Stimulated activated CD8-positive, alpha-beta memory T cell treated with anti-CD3 and anti-CD28 coated beads, Interleukin-7, amount 100 ng/mL, for 1 hour (primary cell): ENCODE measurements at places on chromosomes 1 and 21.

- DNase-seq, result no peak
Observed at GRCh38 chr1:93324486-93325464, 20.9 kb upstream of the DR1 start.

GRCh38 chr21:41953831-41954653 lies at the start of gene C2CD2:
TSS of gene C2CD2 (minus strand) at chr21:41954018. CDS start at chr21:41953648, 370 bp downstream.
- no peak for DNase-seq

DNA sequence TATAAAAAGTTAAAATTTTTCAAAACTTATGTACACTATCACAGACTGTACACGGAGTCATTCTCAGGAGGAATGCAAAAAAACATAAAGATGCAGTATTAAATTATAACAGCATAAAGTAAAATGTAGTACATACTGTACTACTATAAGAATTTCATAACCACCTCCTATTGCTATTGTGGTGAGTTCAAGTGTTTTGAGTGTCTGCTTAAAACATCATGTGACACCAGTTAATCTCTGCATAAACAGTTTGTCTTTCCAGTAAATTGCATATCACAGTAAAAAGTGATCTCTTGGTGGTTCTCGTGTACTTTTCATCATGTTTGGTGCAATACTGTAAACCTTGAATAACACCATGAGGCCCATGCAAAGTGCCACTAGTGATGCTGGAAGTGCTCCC lies 45.2 kb downstream of the SDCCAG8 start:
- DNase-seq, result no peak

GRCh38 chr1:206723805-206724472 lies 39.2 kb downstream of the MAPKAPK2 start:
- no peak for DNase-seq

- no peak for DNase-seq
Observed at GRCh38 chr1:230054092-230054749, 12.8 kb upstream of the GALNT2 start.

DNA sequence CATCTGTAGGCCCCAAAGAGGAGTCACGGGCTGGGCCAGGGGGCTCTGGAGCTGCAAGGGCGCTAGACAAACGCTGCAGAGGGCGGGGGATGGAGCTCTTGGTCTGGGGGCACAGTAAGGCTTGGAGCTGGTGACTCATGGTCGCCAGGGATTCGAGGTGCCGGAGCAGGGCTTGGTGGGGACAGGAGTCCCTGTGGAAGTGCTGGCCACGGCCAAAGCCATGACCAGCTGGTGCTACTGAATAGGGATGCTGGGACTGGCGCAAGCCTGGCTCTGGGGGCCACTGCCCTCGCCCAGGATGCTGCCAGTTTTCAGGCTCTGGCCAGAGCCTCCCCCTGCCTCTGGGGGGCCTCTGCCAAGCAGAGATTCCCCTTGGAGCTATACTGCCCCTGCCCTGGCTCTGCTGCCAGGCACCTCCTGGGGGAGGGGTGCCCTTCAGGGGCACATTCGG lies 25.2 kb downstream of the SPOCD1 start:
- DNase-seq, result no peak

GRCh38 chr21:37338671-37339551 lies 27.7 kb upstream of the DYRK1A start:
- DNase-seq, result no peak

DNA sequence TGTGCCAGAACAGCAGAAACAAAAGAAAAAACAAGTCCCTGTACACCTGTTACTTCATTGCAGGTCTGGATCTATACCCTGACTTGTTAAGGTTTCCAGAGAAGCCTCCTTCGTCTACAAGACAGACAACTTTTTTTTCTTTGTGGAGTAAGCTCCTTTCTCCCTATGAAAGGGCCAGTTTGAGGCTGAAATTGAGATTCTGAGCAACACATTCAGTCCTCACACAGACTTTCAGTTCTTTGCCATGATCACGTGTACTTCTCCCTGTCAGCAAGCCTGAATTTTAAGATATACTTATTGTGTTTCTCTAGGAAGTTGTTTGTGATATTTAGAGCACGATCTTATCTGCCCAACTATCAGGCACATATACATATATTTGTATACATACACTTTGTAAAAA lies 374.0 kb downstream of the NTNG1 start:
- no peak for DNase-seq

DNA sequence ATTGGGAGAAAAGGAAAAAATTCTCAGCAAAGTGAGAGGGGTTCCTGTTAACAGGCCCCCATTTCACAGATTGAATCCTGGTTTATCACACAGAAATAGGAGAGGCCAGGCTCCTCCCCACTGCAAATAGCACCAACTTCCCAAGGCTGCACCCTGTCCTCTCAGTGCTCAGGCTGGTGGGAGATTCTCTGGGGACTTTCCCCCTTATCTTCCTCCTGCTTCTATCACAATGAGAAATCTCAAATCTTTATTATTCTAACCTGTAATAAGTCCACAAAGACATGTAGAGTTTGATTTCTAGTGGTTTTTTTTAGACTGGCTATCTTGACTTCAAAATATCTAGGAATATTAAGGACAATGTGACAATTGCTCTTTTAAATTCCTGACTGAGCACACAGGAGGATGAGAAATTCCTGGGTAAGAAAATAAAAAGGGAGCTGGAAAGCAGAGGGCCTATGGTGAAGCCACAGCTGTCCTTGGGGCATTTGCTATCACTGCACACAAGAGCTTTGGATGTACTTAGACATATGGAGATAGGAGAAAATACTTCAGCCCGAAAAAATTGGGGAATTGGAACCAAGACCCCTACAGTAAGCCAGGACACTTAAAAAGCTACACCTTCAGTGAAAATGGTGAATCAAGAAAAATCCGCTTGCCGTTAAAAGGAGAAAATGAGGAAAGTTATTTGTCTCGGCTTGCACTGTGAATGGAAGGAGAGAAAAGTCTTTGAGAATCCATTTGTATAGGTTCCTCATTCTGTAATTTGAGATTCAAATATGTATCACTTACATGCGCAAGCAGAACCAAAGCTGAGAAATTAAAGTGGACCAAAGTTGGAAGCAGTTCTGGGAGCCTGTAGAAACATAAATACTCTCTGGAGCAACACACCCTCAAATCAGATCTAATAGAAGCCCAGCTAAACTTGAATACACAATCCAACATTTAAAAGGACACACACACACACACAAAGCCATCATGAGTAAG lies 65.9 kb upstream of the C1orf105 start:
- DNase-seq, result no peak

DNA sequence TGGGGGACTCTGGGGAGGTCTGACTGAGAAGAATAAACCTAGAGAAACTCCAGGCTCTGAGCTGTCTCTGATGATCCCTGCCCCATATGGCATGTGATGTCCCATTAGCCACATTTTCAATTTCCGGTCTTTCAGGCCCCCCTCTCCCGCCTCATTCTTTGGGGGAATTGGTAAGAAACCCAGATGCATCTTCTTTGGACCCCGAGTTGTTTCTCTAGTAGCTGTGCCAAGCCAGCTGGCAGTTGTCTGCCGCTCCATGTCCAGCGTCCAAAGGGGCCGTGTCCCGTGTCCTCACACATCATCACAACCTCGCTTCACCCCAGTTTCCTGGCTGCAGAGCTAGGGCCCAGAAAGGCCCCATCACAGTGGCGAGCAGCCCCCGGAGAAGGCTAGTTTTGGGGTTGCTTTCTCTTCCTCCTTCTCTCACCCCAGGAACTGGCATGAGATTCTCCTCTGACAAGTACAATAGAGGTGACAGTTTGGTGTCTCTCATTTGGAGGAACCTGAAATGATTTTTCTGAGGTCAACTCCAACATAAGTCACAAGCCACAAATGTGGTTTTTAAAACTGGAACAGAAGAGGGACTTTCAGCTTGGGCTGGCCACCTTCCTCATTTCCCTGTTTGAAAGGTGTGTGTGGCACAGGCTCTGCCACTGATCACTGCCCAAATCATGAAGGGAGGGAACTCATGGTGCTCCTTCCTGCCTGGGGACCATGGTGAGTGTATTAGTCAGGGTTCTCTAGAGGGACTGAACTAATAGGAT lies 6.4 kb upstream of the GPR157 start:
- DNase-seq, result no peak

DNA sequence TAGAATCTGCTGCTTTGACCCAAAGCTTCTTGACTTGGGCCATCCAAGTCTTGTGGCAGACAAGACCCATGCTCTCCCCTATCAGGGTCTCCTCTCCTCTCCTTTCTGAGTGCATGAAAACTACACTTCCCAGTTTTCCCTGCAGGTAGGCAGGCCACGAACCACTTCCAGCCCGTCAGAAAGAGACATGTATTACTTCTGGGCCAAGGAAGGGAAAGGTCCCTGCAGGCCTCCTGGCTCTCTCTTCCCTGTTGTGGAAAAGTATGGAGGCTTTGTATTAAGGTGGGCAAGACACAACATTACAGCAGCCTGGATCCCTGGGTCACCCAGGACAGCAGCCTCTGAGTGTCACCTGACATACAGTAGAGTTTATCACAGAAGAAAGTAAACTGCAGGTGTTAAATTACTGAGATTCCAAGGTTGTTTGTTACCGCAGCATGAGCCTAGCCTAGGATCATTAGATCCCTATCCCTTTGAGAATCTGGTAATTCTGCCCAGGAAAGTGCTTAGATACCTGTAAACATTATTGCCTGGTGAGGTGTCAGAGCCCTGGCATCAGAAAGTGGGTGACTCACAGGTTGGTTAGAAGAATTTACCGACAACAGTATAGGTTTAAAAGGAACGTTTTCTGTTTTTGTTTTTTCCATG lies 717.3 kb downstream of the MATN1 start:
- no peak for DNase-seq

DNA sequence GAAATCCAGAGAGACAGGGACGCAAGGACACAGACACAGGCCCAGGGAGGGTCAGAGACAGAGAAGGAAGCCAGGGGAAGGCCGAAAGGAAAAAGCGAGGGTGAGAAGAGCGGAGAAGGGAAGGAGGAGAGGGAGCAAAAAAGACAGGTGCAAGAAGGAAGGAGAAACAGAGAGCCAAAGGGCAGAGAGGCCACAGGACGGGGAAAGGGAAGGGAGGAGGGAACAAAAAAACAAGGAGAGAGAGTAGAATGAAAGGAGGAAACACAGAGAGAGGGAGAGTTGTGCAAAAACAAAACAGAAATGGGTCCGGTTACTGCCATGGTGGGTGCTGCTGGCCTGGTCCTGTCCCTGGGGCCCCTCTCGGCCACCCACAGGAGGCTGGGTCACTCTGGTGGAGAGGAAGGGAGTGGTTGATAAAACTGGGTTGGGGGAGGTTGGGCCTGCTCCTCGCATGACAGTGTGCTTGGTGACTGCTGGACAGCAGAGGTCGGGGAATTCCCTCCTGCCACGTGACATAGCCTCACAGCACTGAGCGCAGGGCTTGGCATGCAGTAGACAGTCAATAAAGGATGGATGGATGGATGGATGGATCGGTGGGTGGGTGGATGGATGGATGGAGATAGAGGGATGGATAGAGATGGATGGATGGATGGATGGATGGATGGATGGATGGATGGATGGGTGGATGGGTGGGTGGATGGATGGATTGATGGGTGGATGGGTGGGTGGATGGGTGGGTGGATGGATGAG lies 64.8 kb downstream of the RAP1GAP start:
- no peak for DNase-seq

DNA sequence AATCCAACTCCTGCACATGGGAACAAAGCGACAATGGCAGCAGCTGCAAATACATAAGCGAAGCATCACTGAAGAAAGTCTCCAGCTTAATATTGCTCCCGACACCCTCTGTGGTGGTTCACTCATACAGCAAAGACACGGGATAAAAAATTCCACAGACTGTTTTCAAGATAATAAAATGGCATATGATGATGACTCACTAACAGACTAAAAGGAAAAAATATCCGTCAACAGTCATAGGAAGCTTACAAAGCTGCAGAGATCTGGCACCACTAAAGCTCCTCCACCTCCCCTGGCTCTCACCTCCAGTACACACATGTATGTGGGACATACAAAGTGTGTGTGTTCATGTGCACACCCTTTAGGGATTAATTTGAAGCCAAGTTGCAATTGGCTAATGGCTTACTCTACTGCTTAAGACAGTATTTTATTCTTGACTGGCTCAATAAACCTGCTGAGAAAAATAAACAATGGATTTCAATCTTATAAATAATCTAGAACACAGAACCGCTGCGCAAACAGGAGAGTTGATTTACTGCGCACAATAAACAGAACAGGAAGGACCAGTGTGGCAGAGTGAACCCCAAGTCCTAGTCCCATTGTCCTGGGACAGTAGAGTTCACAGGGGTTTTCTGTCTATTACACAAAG lies 94.4 kb downstream of the SLC45A1 start:
- no peak for DNase-seq

DNA sequence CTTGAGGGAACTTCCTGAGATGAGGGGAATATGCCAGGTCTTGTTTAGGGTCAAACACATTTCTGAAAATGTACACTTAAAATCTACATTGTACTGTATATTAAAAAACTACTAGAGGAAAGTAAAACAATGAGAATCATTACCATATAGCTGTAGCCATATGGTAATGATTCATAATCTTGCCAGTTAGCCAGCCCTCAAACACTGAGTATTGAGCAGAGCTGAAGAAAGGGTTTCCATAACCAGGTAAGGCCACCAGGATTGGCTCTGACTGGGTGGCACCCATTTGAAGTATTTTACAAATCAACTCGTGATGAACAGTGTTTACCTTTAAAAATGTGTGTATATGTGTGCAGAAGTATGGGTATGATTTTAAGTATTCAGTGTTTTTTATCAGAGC lies 226.7 kb downstream of the SLC45A1 start:
- no peak for DNase-seq

DNA sequence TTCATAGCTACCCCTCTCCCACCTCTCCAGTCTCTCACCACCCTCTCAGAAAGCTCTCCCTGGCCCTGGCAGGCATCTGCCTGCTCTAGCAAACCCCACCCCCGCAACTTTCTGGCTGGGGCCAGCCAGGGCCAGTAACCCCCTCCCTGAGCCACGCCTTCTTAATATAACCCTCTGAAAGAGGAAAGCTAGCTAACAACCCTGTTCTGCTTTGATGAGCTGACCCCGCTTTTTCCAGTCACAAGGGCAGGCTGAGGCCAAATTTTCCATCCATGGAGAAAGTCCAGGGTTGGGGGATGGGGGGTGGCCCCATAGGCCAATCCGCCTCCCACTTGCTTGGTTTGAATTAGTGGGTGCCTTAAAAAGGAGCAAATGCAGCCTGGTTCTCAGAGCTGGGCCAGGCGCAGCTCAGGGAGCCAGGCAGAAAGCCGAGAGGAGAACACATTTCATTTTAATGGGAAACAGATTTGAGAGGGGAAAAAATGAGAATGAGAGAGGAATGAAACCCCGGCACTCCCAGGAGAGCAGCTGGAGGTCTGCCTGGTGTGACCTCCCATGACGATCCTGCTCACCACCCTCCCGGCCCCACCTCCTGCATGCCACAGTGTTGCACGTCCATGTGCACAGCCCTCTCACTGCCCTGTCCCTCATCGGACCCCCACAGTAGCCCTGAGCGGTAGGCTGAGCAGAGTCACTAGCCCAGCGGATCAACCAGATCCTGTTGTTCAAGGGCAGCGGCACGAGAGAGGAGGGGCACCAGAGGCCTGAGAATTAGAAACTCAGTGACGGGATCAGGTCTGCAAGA lies 62.3 kb downstream of the OPTC start:
- DNase-seq, result no peak

DNA sequence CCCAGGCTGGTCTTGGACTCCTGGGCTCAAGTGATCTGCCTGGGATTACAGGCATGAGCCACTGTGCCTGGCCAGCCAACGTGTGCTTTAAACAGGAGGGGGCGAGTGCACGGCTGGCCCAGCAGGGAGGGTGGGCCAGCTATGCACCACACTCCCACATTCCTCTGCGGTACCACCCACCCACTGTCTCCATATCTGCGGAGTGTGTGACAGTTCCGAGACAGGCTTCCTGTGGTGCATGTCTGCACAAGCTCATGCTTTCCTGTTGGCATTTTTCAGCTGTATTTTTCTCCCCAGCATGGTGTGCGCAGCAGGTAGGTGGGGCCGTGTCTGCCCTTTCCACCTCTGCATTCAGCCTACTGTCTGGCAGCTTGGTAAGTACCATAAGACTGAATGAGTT lies 183.3 kb downstream of the AJAP1 start:
- DNase-seq, result no peak

GRCh38 chr1:62530516-62531154 lies 66.7 kb upstream of the ANGPTL3 start:
- no peak for DNase-seq
